ENCODE measurements at places on chromosomes 2 and 18.
A peak's percentile ranks its signal among the peaks of the same experiment; 100 is the strongest.

DNA sequence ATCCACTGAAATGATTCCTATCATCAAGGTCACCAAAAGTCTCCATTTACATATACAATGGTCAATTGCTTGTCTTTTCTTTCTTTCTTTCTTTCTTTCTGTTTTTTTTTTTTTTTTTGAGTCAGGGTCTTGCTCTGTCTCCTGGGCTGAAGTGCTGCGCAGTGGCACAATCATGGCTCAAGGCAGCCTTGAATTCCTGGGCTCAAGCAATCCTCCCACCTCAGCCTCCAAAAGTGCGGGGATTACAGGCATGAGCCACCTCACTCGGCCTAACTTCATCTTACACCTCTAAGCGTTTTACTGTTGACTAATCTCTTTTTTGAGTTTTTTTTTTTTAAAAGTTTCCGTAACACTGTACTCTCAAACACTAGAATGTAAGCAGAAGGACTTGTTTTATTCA is 867 bp downstream of the SF3B6 start:
- DNase-seq: no peak

GRCh38 chr2:192775011-192775410 is 580.3 kb upstream of the TMEFF2 start:
- no peak for DNase-seq

- no peak for DNase-seq
Measured at GRCh38 chr2:50895041-50895440, 136.9 kb downstream of the NRXN1 start.

DNA sequence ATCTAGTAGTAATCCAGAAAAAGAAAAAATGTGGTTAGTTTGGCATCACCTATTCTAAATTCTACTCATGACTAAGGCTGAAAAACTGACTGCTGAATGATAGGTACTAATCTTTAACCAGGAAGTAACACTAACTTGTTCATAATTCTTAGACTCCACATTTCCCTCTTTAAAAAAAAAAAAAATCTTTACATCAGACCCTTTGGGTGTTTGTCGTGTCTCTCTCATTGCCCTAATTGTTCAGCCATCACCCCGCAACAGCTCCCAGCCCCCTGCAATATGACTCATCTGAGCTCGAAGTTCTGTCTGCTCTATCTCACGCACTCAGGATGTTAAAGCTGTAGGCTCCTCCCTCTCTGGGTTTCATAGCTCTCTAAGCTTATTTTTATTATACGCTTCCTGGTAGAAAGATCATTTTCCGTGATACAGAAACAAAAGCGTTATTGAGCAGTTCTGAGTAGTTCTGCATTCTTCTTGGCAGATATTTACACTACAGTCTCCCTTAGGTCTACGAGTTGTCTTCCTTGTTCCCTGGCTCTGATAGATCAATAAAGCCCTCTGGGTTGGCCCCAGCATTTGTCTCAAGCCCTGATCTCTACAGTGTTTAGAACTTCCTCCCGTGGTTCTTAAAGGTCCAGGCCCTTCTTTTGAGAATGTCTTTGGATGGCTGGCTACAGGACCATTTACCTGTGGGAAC is 95.6 kb downstream of the TNFRSF11A start:
- no peak for DNase-seq

DNA sequence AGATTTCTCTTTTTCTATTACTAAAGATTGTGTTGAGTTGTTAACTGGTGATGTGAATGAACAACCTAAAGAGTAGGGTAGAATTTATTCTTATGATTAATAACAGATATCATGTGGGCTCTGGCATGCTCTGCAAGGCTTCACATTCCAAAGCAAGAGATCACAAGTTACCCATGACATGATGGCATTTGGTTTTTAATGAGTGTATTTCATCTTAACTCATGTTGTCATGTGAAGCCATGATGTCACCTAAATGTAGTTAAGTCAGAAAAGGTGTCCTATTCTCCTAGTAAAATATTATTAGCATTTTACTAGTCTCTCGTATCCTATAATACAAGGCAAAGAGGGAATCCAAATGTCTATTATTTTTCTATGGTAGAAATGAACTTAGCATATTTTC is 678.0 kb downstream of the ARHGAP15 start:
- DNase-seq: no peak

DNA sequence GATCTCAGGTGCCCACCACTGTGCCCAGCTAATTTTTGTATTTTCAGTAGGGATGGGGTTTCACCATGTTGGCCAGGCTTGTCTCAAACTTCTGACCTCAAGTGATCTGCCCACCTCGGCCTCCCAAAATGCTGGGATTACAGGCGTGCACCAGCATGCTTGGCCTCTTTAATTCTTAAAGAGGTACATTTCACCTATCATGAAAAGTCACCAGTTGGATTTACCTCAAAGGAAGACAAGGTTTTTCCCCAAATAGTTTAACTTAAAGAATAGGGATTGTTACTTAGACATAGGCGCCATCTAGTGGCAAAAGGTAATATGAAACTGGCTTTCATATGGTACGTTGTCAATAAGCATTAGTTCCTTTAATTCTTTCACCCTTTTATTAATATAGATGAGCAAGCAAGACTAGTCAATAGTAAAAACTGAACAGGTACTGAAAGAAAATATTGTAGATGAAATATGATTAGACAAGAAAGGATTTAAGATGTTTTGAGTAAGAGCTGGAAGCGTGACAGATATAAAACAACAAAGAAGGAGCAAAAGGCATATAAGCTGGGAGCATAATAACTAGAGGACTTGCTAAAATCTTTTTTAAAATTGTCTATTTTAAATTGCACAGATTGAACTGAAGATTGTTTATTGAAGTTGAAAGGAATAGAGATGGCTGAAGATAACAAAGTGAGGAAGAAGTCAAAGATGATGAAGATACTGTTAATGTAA is 35.0 kb upstream of the PSMD14 start:
- DNase-seq: no peak

GRCh38 chr2:218908721-218909619 is 28.3 kb downstream of the WNT10A start:
- peak; percentile 81 for DNase-seq

DNA sequence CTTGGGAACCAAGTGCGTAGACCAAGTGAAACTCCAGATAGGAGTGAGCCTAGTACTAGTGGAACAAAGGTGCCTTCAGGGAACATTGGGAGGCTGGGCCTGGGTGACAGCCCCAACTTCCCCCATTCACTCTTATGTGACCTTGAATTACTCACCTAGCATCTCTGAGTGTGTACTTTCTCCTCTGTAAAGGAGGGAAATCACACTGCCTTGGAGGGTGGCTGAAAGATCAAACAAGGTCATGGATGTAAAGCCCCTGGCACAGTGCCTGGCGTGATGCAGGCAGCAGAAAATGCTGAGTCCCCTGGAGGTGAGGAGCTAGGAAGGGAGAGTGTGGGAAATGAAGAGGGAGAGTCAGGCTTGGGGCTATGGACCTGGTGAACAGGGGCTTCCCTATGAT is 45.9 kb downstream of the MARCO start:
- no peak for DNase-seq

DNA sequence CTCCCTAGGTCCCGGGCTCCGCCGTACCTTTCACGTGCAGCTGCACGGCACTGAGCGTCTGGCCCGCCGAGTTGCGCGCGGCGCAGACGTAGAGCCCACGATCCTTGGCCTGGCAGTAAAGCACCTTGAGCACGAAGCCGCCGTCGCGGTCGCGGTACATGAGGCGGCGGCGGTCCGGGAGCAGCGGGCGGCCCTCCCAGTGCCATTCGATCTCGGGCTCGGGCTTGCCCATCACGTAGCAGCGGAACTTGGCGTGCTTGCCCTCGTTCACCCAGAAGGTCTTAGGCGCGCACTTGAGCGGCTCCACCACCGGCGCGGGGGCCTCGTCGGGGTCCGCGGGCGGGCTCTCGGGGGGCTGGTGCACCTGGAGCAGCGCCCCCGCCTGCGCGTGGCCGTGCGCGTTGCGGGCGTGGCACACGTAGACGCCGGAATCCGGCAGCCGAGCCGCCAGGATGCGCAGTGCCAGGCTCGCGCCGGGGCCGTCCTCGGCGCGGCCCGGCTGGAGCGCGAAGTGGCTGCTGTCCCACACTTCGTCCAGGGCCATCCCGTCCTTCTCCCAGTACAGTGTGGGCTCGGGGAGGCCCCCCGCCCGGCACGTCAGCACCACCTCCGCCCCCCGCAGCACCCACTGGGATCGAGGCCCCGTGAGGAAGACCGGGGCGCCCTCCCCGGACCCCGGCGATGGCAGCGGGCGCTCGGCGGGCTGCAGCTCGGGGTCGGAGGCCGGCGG is 980 bp downstream of the OBSL1 start:
- peak; percentile 14 for DNase-seq

DNA sequence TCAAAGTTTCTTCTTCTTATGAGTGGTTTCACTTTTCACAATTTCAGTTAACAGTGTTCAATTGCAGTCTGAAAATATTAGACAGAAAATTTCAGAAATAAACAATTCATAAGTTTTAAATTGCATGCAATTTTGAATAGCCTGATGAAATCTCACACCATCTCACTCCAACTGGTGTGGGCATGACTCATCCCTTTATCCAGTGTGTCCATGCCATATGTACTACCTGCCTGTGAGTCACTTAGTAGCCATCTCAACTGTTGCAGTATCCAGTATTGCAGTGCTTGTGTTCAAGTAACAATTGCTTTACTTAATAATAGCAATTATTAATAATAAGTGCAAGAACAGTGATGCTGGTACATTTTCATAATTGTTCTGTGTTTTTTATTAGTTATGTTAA is 1202.5 kb downstream of the DSC3 start:
- no peak for DNase-seq

- no peak for DNase-seq
Measured at GRCh38 chr2:98479959-98480524, 35.4 kb downstream of the INPP4A start.

DNA sequence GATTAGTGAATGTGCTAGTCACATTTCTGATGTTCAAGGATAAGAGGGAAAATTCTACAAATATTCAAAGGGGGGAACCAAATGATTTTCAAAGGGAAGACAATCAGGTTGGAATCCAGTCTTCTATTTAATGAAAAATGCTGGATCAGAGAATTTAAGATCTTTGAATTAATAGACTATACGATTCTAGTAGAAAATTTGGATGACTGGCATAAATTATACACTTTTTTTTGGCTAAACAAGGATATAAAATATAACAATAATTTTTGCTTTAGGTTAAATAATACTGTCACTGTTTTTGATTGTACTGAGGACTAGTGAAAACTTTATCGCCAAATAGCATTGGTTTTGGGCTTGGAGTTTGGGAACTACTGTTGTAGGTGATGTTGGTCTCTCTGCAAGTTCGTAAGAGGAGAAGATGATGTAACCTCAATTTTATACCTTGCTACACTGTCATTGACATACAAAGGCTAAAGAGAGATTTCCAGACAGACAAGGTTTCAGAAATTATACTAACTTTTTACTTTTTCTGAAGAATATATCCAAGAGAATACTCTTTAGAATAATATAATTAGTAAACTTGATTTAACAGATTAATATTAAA is 51.3 kb downstream of the NCOA1 start:
- no peak for DNase-seq

GRCh38 chr2:20612925-20613916 is 37.7 kb downstream of the HS1BP3 start:
- no peak for DNase-seq

- DNase-seq: no peak
Measured at GRCh38 chr2:132441051-132441450, 24.4 kb downstream of the GPR39 start.

GRCh38 chr2:156046900-156047299 is 285.6 kb downstream of the NR4A2 start:
- no peak for DNase-seq

GRCh38 chr2:154696810-154697417 is 1.6 kb upstream of the KCNJ3 start:
- DNase-seq: no peak

- no peak for DNase-seq
Measured at GRCh38 chr2:57758686-57759085, 287.9 kb upstream of the VRK2 start.

DNA sequence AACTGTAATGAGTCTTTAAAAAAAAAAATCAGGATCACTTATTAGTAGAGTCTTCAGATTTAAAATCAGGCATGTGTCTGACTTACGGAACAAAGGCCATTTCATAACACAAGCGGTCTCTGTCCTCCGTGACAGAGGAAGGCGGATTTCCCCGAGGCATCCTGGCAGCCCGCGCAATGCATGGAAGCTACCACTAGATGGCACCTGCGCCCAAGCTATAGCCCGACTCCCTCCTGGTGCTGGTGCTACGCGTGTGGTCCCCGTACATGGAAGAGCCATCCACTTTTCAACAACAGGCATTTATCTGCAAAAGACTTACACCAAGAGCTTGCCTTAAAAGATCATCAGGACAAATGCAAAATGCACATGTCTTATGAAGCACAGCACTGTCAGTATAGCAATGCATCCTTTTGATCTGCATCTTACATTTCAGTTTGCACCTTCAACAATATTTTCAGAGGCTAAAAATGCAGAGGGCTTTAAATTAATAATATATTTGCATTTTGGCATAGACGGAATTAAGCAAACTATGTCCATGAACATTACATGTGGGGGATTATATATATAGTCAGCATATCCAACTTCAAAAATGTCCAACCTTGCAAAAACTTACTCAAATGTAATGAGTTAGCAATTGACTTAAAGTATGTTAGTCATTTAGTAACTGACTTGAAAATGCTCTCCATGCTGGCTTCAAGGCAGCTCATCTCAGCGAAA is 96.0 kb downstream of the ZNF516 start:
- DNase-seq: peak; percentile 70

DNA sequence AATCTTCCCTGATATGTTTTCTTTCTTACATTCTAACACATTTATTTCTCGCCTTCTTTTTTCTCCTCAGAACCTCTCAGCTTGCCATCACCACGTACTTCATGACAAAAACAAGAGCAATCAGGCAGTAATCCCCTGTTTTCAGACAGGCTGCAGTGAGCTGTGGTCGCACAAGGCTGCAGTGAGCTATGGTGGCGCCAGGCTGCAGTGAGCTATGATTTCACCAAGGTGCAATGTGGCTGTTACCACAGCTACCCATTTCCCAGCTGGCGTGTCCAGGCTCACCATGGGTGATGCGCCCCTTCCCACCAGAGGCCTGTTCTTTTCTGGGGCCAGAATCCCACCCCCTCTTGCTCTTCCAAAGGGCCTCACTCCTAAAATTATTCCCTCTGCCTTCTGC is 25.8 kb downstream of the TCF23 start:
- DNase-seq: no peak

DNA sequence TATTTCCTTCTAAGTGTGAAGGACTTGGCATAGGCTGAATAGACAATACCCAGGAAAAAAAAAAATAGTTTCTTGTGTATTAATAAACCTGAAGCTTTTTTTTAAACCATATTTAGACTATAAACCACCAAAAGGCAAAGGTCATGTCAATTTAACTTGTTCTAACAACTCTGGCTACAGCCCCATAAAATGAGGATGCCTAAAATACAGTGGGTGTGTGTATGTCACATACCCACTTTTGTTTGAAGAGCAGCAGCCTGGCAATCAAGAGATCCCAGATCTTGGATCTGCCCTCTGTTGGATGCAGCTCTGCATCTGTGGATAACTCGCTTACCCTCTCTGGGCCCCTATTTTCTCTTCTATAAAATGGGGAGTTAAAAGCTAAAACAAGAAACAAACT is 65.4 kb downstream of the SATB2 start:
- DNase-seq: no peak

GRCh38 chr2:3480352-3481010 is 38.9 kb downstream of the ADI1 start:
- no peak for DNase-seq

- no peak for DNase-seq
Measured at GRCh38 chr18:58591286-58591685, 37.6 kb downstream of the ALPK2 start.

- DNase-seq: no peak
Measured at GRCh38 chr2:121329786-121330185, 44.8 kb upstream of the TFCP2L1 start.
